ENCODE measurements at places on chromosomes 12 and 14. TPM values are rescaled to one million over a fixed set of nuclear protein-coding genes. Genes with fewer than 3 reads are reported as not detected.

Gene KCTD10
- 59.7 TPM for polyA plus RNA-seq

Gene TUBA1A
- 209 TPM for polyA plus RNA-seq

Gene BRF1
- polyA plus RNA-seq, result 11.0 TPM

Gene ANAPC7
- 24.8 TPM for polyA plus RNA-seq

Gene ARHGAP9
- polyA plus RNA-seq, result 163 TPM

Gene OVCH1
- polyA plus RNA-seq, result not detected

Gene TAS2R9
- polyA plus RNA-seq, result not detected

Gene GPRC5D
- not detected for polyA plus RNA-seq

Gene WNT1
- polyA plus RNA-seq, result 0.86 TPM

Gene PRH1
- 10.6 TPM for polyA plus RNA-seq

Gene SDR9C7
- not detected for polyA plus RNA-seq

Gene PCK2
- 8.2 TPM for polyA plus RNA-seq

Gene NID2
- polyA plus RNA-seq, result 0.95 TPM

Gene C12orf50
- not detected for polyA plus RNA-seq

Gene CCDC177
- not detected for polyA plus RNA-seq

Gene TAS2R31
- not detected for polyA plus RNA-seq

Gene VASH1
- not detected for polyA plus RNA-seq

Gene FAM181A
- not detected for polyA plus RNA-seq

Gene POMT2
- 1.0 TPM for polyA plus RNA-seq

Gene APPL2
- 14.1 TPM for polyA plus RNA-seq

Gene PSEN1
- 26.8 TPM for polyA plus RNA-seq

Gene DNAH10
- polyA plus RNA-seq, result 0.16 TPM

Gene IL23A
- 0.40 TPM for polyA plus RNA-seq

Gene PTPRO
- polyA plus RNA-seq, result 0.22 TPM
